Activated CD4-positive, alpha-beta T cell treated with anti-CD3 and anti-CD28 coated beads for 36 hours (primary cell): ENCODE measurements at places on chromosomes 11 and 22. TPM values are rescaled to one million over a fixed set of nuclear protein-coding genes. Genes with fewer than 3 reads are reported as not detected.

PLA2G3 gene
- total RNA-seq, result not detected

RTN4RL2 gene
- 0.39 TPM for total RNA-seq

CRYBA4 gene
- not detected for total RNA-seq

TSPAN32 gene
- 7.6 TPM for total RNA-seq

OR5AS1 gene
- not detected for total RNA-seq

SAA4 gene
- not detected for total RNA-seq
